ENCODE measurements at places on chromosomes 5 and 9.

- H3K27ac ChIP-seq, result no peak overlapping the region
- H3K4me3 ChIP-seq, result no peak overlapping the region
- no peaks in the 10 kb centered on the region for H3K27me3 ChIP-seq
- H3K36me3 ChIP-seq, result peaks cover 6% of the 10 kb centered on the region
- H3K4me1 ChIP-seq, result peaks cover 20% of the 10 kb centered on the region
These were observed 166.6 kb downstream of the CDK5RAP2 start for GRCh38 chr9:120413121-120414048.

DNA sequence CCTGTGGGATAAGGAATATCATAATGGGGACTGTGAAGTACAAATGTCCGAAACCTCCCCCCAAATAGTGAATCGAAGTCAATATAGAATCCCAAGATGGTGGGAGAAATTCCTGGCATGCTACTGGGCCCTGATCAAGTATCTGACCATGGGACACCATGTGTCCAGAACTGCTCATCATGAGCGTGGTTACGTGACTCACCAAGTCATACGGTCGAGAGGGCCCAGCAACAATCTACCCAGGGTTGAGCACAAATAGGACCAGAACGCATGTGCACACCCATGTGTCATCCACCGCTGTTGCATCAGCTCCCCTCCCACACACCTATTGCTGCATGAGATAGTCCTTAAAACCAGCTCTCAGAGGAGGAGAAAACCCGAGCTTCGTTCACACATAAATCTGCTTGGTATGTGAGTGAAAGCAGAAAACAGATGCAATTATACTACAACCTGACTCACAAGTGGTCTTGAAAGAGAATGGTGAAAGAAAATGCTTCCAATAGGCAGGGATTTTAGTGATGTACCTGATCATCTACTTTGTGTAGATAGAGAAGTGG lies 353.2 kb downstream of the CWC27 start:
- H3K4me1 ChIP-seq, result no peaks in the 10 kb centered on the region
- no peak overlapping the region for H3K27ac ChIP-seq
- H3K4me3 ChIP-seq, result no peak overlapping the region

GRCh38 chr9:9122230-9122875 lies 1322.8 kb upstream of the DMAC1 start:
- H3K27ac ChIP-seq, result no peak overlapping the region
- no peaks in the 10 kb centered on the region for H3K36me3 ChIP-seq
- H3K4me1 ChIP-seq, result no peaks in the 10 kb centered on the region
- H3K27me3 ChIP-seq, result no peaks in the 10 kb centered on the region

GRCh38 chr5:52150501-52150900 lies 637.2 kb upstream of the ITGA1 start:
- H3K4me1 ChIP-seq, result no peaks in the 10 kb centered on the region
- no peak overlapping the region for H3K27ac ChIP-seq
- no peaks in the 10 kb centered on the region for H3K36me3 ChIP-seq
- no peak for DNase-seq

DNA sequence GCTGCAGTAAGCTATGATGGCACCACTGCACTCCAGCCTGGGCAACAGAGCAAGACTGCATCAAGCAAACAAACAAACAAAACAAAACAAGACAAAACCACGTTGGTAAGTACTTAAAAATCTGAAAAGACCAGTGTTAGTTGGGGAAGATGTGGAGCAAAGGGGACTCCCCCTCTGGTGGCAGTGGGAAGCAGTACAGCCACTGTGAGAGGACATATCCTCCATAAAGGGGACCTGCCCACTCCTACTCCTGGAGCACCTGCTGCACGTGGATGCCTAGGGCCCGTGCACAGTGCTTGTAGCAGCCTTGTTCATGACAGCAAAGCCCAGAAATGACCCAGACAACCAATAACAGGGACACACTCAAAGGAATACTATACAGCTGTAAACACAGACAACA lies 17.0 kb upstream of the IPPK start:
- no peaks in the 10 kb centered on the region for H3K27me3 ChIP-seq
- no peaks in the 10 kb centered on the region for H3K4me1 ChIP-seq
- H3K4me3 ChIP-seq, result no peak overlapping the region

DNA sequence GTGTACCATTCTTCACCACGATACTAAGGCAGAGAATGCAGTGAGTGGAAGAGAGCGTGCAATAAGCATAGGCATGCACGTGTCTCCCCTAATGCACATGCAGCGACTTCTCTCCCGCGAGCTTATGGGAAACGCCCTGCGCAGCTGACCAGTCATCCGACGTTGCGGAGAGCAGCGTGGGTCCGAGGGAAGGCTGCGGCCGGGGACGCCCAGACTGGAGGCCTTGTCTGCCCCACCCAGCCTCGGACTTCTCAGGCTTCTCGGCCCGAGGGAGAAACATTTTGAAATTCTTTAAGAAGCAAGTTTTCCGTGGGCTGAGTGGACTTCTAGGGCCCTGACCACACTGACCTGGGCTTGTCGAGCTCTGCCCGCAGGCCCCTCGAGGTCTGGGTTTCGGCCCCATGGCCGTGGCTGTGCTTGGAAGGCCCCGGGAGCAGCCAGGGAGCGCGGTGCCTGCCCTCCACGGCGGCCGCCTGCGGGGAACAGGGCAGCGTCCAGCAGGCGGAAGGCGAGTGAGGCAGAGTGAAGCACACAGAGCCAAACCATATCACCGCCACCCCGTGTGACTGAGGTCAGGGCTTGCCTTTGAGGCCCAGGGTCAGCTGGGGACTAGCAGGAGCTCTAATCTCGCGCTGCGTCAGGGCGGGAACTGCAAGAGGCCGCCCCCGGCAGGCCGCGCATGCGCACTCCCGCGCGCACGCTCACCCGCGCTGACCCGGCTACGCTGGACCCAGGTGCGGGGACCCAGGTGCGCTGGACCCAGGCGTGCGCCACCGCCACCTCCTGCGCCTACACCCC lies 60.0 kb upstream of the IRX1 start:
- H3K4me3 ChIP-seq, result no peak overlapping the region
- DNase-seq, result no peak
- no peaks in the 10 kb centered on the region for H3K27me3 ChIP-seq
- H3K27ac ChIP-seq, result no peak overlapping the region

DNA sequence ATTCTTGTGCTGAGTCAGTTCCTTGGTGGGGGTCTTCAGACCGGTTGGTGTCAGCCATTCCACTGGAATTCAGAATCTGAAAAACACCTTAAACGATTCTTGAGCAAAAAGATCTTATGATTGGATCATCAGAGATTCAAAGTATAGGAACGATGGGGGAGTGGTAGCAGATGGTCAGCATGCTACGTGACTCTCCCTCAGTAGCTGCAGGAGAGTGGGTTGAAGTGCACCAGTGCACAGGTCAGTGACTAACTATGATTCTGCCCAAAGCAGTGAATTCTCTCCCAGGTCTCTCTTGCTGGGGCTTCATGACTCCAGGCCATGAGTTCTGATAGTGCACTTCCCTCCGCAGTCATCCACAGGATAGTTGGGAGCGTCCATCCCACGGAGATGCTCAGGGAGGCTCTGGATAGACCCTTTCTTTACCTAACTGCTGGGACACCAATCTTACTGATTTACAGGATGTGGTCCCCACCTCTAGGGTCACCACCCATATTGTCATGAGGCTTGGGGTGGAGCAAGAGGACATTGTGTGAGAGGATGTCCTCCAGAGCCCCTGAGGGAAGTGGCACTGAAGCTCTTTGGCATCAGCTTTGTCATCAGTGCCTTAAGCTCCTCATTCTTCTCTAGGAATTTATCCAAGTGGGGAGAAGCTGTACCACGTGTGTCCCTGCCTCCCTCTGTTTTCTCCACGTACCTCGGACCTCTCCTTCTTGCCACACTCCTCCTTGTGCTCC lies 62.0 kb downstream of the RASGRF2 start:
- no peaks in the 10 kb centered on the region for H3K4me1 ChIP-seq
- no peak overlapping the region for H3K27ac ChIP-seq
- H3K4me3 ChIP-seq, result no peak overlapping the region
- DNase-seq, result no peak
- H3K36me3 ChIP-seq, result no peaks in the 10 kb centered on the region
- no peaks in the 10 kb centered on the region for H3K27me3 ChIP-seq

- DNase-seq, result no peak
- H3K4me1 ChIP-seq, result peaks cover 27% of the 10 kb centered on the region
- no peaks in the 10 kb centered on the region for H3K36me3 ChIP-seq
These were observed 52.4 kb upstream of the JAK2 start for GRCh38 chr9:4932681-4933080.

DNA sequence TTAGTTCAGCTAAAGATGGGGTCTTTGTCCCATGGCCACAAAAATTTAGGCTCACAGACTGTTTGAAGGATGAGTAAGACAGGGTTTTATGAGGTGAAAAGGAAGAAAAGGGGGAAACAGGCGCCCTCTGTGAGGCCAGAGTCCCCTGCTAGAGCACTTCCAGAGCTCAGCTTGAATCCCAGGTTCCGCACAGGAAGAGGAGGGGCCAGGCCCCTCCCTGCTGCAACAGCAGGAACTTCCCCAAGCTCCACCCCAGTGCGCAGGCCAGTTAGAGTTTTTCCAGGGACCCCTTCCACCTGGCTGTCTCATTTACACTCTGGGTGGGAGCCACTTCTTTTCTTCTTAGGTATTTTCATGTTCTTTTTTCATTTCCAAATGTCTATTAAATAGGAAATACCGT lies 480.8 kb downstream of the PSAT1 start:
- no peak for DNase-seq
- H3K4me3 ChIP-seq, result no peak overlapping the region
- no peak overlapping the region for H3K27ac ChIP-seq
- no peaks in the 10 kb centered on the region for H3K36me3 ChIP-seq

DNA sequence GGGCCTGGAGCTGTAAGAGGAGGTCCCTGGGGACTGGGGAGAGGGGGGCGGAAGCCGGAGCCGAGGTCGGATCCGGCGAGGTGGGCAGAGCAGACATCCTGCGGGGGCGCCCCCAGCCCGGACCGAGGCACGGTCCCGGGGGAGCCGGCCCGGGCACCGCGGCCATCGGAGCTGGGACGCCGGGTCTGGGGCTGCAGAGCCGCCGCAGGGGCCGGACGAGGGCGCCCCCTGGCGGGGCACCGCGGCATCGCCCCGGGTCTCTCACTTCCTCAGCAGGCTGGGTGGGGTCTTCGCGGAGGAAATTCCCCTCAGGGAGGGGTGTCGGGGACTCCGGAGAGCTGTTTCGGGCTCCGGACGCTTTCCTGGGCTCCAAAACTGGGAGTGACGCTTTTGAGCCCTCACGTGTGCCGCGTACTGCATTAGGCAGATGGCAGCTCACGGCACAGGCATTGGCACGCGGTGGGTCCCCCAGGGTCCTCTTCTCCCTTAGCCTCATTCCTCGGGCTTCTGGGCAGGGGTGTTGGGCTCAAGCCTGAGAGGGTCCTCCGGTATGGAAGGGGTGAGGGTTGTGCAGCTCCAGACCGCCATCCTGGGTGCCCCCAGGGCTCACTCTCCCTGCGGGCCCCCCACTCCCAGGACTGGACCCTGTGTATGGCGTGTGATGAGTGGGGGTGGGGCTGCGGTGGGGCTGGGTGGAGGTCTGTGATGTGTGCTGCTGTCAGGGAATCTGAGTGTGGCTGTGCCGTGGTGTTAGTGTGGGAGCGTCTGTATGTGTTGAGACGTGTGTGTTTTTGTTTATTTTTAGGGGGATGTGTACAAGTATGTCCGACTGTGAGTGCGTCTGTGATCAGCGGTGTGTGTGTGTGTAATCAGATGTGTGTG lies 29.6 kb downstream of the LHX2 start:
- peaks cover 79% of the 10 kb centered on the region for H3K27me3 ChIP-seq
- H3K36me3 ChIP-seq, result no peaks in the 10 kb centered on the region
- no peak overlapping the region for H3K27ac ChIP-seq
- peak; percentile 51 for DNase-seq

- H3K27me3 ChIP-seq, result no peaks in the 10 kb centered on the region
- no peaks in the 10 kb centered on the region for H3K36me3 ChIP-seq
- H3K4me3 ChIP-seq, result no peak overlapping the region
- peak overlapping the region; percentile 89 for H3K27ac ChIP-seq
- no peak for DNase-seq
These were observed 228.1 kb downstream of the FANCC start for GRCh38 chr9:95089257-95090022.

- H3K4me3 ChIP-seq, result no peak overlapping the region
- H3K27me3 ChIP-seq, result no peaks in the 10 kb centered on the region
- H3K36me3 ChIP-seq, result no peaks in the 10 kb centered on the region
- no peaks in the 10 kb centered on the region for H3K4me1 ChIP-seq
These were observed 961.3 kb upstream of the CTNND2 start for GRCh38 chr5:12865529-12865928.

DNA sequence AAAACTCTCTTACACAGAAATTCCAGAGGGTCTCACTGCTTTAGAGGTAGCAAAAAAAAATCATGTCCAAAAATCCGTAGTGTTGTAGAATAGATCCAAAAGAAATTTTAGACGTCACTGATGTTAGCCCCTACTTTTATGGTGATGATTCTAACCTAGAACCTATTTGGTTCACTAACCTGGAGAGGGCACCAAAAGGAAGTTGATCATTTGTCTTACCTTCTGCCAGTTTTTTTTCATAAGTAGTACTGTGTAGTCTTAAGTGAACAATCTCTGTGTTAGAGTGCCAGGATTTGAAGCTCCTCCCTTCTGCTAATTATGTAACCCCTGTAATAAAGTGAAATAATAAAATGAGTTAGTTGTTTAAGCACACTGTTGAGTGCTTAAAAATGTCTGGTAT lies 215.2 kb downstream of the SMARCA2 start:
- no peaks in the 10 kb centered on the region for H3K27me3 ChIP-seq
- peaks cover 5% of the 10 kb centered on the region for H3K4me1 ChIP-seq
- H3K27ac ChIP-seq, result no peak overlapping the region
- no peaks in the 10 kb centered on the region for H3K36me3 ChIP-seq

DNA sequence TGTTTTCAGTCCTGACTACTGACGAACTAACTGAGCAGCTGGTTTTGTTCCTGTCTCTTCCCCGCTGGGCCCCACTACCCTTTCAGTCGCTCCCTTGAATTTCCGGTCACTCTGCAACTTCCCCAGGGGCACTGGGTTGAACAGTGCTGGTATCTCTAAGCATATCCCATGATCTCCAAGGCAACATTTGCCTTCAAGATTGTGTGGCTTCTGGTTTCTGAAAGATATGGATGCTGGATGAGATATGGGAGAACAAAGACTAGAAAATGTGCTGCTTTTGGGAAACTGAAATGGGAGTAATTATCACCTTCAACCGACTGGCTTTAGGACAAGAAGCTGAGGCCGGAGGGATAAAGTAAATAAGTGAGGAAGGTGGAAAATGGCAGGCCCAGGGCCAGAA lies 258.2 kb upstream of the PIK3R1 start:
- H3K4me3 ChIP-seq, result no peak overlapping the region
- DNase-seq, result no peak
- no peak overlapping the region for H3K27ac ChIP-seq
- H3K4me1 ChIP-seq, result no peaks in the 10 kb centered on the region
- H3K27me3 ChIP-seq, result no peaks in the 10 kb centered on the region

DNA sequence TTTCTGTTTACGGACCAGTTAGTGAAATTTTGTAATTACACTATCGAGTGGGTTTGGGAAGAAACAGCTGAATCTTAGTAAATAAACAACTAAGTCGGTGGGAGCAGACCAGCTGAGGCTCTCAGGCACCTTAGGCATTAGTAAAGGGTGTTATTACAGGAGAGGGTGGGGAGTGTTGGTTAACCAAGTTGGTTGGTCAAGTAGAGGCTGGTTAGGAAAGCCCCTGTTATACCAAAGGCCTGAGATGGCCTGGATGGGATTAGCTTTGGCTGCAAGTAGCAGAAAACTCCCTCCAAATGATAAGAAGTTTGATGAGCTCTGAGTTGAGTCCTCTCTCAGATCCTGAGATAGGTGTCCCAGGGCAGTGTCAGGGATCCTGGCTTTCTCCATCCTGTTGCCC lies 81.3 kb downstream of the PPARGC1B start:
- H3K27ac ChIP-seq, result peak overlapping the region; percentile 71
- peaks cover 67% of the 10 kb centered on the region for H3K4me1 ChIP-seq
- H3K4me3 ChIP-seq, result no peak overlapping the region
- no peaks in the 10 kb centered on the region for H3K27me3 ChIP-seq

Data from psoas muscle (tissue), 8 donors.